AG08395 (cell line): ENCODE measurements at places on chromosomes 1 and 21.

DNA sequence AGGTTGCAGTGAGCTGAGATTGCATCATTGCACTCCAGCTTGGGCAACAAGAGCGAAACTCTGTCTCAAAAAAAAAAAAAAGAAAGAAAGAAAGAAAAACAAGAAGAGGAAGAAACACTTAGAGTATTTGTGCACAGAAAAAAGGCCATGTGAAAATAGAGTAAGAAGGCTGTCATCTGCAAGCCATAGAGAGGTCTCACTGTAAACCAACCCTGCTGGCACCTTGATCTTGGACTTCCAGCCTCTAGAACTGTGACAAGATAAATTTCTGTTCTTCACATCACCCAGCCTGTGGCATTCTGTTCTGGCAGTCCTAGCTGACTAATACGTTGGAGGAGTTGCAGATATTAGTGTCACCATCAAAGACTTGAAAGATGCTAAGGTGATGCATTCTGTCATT lies 12.1 kb upstream of the ZDHHC18 start:
- DNase-seq: no peak

DNA sequence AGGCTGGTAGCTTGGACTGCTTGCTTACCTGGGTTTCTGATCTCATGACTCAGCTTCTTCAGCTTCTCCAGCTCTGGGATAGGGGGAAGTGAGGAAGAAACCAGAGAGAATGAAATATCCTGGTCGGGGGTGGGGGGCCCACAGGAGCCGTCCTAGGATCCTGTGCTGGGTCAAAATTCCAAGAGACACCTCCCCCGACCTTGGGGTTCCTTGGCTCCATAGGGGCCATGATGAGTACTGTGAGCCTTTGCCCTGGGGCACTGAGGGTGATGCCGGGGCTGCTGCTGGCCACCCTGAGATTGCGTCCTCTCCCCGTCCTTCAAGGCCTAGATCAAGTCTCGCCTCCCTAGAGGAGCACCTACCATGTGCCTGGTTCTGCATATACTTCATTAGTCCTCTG lies 40.0 kb downstream of the MYOM3 start:
- no peak for DNase-seq

DNA sequence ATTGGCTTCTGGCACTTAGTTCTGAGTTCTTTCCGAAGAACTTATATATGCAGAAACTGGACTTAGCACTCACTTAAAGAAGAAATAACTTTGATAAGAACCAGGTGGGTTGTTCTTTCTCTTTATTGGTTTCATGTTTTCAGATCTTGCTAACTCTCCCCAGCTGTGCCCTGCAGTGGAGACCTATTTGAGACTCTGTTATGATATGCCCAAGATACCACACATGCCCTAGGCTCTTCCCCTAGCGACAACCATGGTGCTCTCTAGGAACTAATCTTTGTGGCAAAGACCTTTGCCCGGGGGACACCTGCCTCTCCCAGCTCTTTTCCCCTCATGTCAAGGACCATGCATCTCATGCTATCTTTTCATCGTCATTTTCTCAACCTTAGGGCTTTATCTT lies 128.8 kb downstream of the PBX1 start:
- DNase-seq: no peak

DNA sequence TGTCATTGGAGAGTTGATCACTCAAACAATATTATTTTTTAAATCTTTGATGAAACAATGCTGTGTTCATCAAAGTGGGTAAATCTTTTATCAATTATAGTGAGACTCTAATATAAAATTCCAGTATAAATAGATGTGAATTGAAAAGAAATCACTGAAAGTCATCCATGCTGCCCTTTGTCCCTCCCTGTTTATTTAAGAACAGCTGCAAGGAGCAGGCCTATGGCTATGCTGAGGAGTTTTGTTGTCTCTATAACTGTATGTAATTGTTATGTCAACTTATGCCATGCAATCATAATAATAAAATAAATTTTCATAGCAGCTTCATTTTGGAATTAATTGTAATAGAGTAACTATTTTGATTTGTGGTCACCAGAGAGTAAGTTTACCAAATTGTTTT lies 1272.4 kb upstream of the ADGRL4 start:
- DNase-seq: no peak

DNA sequence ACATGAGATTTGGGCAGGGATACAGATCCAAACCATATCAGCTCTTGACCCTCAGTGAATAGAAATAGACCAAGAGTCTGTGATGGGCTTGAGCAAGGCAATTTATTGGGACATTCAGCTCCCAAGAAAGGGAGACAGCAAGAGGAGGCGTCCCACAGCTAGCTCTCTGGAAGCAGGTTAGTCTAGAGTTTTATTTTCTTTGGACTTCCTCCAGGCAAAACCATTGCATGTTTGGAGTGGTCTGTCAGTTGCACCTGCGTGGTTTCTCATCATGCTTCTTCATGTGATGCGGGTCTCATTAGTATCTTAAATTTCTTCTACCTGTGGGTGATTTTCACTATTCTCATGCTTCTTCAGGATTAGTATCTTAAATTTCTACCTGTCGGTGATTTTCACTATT lies 1530.6 kb downstream of the PLA2G4A start:
- no peak for DNase-seq

- DNase-seq: peak; percentile 31
Observed at GRCh38 chr1:227947386-227947675, 401 bp downstream of the WNT9A start.

- DNase-seq: no peak
Observed at GRCh38 chr1:175737451-175737850, 5.9 kb downstream of the TNR start.

GRCh38 chr1:159054427-159054826 lies 22.1 kb downstream of the AIM2 start:
- no peak for DNase-seq

DNA sequence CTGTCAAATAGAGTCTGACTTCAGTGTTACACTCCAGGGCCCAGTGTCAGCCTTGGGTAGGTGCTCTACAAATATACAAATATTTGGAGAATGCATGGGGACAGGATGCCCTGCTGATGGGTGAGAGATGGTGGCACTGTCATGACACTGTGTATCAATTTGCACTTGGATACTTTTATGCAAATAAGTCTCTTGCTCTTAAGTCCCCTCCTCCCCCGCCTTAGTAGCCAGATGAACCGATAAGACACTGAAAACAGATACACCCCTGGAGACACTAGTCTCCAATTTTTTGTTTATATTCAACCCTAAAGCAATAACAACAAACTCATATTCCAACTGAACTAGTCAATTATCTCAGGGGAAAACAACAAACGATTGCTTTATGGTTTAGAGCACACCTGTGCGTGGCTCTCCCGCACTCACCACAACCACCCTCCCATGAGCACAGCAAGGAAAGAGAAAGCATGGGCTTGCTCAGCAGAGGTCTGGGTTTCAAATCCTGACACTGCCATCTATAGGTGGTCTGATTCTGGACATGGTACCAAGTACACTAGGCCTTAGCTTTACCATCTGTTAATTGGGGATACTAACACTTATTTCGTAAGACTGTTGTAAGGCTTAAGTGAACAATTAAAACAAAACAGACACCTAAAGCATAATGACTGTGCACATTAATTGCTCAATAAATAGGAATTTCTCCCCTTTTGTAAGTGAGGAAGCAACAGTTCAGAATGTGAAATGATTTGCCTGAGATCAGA lies 50.3 kb downstream of the HIVEP3 start:
- DNase-seq: no peak

DNA sequence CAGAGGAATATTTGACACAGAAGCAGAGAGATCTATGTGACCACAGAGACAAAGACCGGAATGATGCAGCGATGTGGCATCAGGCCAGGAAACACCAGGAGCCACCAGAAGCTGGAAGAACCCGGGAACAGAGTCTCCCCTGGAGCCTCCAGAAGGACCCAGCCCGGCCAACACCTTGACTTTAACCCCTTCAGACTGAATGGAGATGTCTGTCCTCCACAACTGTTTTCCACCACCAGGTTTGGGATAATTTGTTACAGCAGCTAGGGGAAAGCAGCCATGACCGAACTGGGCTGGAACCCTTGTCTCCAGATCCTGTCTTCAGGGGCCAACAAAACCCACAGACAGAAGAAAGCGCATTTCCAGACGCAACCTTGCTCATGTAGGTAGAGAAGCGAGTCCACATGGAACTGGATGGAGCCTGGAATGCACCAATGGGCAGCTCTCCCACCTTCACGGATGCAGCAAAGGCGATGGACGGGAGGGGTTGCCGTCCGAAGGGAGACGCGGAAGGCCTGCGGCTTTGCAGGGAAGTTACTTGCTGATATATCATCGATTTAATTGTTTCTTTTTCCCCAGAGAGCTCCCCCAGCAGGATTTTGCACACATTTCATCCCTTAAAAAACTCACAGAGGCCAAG lies 396.6 kb downstream of the NPHP4 start:
- DNase-seq: no peak

DNA sequence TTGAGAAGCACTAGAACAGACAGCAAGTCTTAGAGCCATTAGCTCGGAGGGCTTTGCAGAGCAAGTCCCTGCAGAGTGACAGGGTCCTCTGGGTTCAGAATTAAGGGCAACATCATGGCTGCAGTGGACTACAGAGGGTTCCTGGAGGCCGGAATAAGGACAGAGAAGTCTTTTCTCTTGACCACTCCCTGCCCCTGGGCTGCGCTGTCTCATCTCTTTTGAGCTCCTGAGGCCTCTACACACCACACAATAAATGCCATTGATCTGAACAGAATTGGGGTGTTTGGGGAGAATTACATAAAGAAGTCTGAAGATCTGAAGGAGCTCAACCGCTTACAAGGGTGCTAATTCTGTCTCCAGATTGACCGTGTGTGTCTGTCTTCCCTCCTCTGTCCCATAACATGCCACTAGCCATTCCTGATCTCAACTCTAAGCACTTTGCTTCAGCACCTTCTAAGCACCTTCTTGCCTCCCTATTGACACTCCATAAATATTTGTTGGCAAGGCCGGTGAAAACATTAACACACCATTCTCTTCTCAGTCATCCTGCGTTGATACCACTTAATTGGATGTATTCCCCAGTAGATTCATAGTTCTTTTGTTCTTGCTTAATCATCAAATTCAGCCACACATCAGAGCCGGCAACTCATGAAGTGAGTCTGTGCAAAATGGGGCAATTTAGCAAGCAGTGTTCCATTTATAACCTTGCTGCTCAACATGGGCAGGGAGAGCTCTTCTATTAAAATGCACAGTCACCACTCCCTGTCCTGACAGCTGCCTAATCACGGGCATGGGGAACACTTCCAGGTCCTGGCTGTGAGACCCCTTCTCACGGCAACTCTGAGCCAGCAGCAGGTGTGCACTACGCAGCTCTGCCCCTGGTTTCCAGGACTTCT lies 49.7 kb downstream of the NMNAT2 start:
- no peak for DNase-seq

DNA sequence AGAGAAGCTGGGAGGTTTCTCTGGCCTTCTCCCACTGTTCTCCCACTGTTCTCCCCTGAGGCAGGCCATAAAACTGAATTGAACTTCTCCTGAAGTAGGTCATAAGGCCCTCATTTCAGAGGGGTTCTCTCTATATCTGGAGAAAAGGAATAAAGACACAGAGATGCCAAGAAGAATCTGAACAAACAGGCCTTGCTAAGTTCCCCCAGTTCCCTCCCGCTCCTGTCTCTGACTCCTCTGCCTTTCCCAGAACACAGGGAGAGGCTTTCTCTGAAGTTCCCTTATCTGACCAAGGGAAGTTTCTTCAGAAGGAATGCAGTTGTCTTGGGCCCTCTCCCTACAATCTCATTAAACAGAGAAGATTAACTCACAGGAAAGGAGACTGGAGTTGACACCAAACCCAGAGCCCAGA lies 83.4 kb downstream of the SLC16A1 start:
- no peak for DNase-seq

- DNase-seq: no peak
Observed at GRCh38 chr21:39033878-39034589, 149.2 kb downstream of the PSMG1 start.

DNA sequence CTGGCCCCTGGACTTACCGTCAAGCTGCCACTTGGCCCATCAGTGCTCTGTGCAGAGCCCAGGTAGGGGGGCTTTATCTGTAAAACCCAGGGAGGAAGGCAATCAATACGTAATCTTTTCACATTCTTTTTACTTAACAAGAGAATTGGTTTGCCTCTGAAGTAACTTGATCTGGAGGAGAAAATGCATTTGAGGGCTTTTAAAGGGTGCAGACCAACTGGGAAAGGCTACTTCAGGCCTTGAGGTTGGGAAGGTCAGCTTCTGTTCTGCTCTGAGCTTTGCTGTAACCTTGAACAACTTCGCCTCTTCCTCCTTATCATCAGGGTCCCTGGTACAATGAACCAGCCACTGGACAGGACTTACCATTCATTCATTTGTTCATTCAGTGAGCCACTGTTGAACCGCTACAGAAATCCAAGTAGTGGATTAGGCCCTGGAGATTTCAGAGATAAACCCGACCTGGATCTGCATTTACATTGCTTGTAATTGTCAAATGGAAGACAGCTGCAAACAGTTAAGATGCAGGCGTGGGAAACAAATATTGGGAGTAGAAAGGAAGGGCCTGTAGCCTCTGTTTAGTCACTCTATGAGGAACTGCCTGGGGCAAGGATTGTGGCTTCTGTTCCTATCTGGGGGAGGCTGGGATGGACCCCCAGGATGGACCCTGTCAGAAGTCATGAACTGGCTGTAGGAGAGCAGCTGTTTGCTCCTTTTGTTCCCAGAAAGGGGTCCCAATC lies 90.9 kb downstream of the MAN1C1 start:
- DNase-seq: peak; percentile 39

- no peak for DNase-seq
Observed at GRCh38 chr1:231147896-231148295, 14.0 kb upstream of the TRIM67 start.

- DNase-seq: no peak
Observed at GRCh38 chr1:245325922-245326795, 171.4 kb downstream of the KIF26B start.

- DNase-seq: no peak
Observed at GRCh38 chr1:23899070-23899469, 14.1 kb downstream of the CNR2 start.

DNA sequence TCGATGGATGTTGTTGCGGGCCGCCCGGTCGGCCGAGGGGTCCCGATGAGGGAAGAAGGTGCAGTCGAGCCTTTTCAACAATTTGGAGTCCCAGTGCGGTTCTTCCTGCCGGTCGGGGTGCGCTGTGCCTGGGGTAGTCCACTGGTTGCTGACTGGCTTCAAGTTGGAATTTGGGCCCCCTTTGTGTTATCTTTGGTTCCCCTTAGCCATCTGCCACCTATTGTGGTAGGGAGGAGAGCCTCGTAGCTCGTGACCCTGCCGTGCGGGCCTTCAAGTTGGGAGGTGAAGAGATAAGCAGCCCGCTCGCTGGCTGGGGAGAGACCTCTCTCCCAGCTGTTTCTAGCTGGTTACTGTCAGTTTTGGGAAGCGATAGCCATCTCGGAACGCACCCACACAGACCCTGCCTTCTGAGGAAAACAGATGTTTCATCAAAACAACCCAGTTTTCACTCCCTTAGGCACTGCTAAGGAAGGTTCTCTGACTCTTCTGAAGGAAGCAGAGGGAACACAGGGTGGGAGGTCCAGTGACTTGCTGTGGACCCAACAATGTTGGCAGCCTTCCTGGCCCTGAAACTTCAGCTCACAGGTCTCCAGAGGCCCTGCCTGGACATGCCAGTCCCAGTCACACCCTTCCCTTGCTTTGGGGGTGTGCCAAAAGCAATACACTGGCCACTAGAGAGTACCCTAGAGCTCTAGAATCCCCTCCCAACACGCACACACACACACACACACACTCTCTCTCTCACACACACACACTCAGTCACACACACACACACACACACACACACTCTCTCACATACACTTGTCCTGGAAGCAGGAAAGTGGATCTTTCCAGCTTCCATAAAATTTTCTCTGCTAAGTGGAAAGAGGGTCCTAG lies 1.0 kb downstream of the BTG2 start:
- DNase-seq: peak; percentile 72
